ENCODE measurements at places on chromosomes 13 and 19.

- DNase-seq, result no peak
Observed at GRCh38 chr13:24063281-24063877, 97.1 kb upstream of the SPATA13 start.

- DNase-seq, result no peak
Observed at GRCh38 chr13:26411206-26411605, 146.3 kb upstream of the WASF3 start.

GRCh38 chr13:59424661-59425060, 739.1 kb downstream of the DIAPH3 start:
- DNase-seq, result no peak

DNA sequence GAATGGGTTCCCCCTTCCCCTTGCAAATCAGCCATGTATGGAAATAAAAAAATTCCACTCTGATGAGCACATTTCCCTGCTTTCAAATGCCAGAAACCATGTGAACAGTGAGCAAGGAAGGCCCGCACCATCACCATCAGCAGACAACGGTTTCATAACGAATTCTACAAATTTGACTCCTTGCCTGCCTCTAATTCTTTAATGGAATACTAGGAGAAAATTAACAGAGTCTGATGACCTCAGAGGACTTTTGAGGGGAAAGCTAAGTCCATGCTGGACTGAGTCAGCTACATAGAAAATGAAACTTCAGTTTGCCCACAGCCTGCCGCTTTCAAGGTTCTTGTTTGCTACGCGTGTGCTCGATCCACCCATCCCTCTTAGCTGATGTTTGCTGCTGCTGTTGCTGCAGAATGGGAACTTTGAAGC, 46.7 kb upstream of the KL start:
- peak; percentile 89 for DNase-seq

GRCh38 chr13:102947745-102948405, 102.0 kb downstream of the ERCC5 start:
- DNase-seq, result no peak

DNA sequence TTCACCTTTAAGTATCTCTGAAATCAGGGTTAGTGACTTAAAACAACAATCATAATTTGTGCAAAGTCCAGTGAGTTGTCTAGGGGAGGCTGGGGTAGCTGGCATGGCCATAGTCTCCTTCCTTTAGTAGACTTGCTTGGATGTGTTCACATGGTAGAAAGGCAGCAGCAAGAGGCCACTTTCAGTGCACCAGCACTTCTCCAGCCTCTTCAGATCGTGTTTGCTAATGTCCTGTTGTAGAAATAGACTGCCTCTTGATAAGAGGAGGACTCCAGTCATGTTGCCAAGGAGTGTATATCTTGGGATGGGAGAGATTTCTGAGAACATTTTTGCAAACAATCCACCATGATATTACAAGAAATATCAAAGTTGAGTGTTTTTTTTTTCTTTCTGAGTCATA, 22.9 kb downstream of the WDFY2 start:
- no peak for DNase-seq

DNA sequence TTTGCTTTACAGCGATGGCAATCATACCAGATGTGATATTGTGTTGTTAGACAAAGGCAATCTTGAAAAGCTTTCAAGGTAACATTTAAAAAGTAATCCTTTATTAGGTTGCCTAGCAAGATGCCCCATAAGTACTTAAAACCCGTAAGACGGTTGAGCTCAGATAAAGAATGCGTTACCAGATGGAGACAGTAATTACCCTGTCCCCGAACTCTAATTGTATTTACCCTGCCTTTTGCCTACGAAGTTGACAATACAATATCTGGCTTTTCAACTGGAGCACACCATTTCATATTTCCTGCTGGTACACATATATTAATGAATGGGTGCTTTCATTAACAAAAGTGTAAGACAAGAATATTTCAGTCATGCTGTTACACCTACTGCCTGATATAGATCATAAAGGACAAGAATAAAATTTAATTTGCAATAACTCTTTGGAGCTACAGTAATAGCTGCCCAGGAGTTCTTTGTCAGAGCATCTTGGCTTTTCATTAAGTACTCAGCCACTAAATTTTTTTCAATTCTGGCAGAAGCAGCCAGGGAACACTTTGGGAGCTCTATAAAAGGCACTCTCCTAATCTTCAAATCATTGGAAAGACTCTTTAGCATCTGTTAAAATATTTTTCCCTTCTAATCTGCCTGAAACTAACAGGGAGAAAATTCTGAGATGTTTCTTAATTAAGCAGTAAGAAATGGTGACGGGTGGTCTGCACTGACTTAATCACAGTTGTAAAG, 63.8 kb downstream of the DCT start:
- no peak for DNase-seq

DNA sequence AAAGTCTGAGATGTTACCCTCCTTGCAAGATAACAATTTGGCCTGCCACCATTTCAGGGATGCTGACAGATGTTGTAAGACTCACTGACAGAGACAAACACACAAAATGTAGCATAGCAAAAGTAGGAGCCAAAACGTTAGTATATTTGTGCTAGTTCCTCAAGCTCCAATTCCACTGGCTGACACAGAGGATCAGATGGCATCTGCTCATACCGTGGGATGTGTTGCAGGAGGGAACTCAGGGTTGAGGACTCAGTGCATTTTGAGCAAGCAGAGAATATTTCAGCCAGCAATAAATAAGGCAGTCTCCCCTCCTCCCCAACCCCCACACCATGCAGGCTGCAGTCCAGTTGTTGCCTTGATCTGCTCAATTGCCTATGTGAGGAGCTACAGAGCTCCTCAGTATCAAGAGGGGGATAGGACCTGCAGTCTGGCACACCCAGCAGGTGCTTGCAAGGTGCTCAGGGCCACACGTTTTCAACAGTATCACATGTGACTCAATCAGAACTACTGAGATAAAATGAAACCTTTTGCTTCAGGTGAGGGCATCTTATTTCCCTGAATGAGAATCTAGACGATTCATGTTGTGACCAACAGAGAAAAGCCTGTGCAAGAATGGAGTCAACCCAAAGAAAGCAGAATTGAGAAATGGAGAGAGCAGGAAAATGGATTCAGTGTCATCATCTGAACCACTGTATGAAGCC, 23.6 kb upstream of the LRCH1 start:
- no peak for DNase-seq

DNA sequence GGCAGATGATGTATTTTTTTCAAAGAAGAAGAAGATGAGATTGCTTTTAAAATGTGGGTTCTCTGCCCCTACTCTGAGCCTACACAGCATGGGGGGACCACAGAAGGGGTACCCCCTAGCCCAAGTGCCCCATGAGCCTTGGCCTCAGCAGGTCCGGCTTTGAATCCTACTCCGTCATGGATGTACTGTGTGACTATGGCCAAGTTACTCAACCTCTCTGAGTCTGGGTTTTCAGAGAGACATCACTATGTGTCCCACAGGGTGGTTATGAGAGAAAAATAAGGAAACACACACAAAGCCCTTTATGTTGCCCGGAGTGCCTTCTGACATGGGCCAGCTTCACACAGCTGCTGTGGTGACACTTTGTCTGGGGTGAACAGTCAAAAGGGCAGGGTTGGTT, 92.0 kb downstream of the KCTD15 start:
- no peak for DNase-seq

GRCh38 chr13:51168623-51169022, 53.6 kb upstream of the FAM124A start:
- no peak for DNase-seq

- no peak for DNase-seq
Observed at GRCh38 chr19:35360880-35361420, 2.7 kb downstream of the FFAR3 start.
